Non-pigmented ciliary epithelial cell (primary cell): ENCODE measurements at places on chromosomes 3 and 15.

DNA sequence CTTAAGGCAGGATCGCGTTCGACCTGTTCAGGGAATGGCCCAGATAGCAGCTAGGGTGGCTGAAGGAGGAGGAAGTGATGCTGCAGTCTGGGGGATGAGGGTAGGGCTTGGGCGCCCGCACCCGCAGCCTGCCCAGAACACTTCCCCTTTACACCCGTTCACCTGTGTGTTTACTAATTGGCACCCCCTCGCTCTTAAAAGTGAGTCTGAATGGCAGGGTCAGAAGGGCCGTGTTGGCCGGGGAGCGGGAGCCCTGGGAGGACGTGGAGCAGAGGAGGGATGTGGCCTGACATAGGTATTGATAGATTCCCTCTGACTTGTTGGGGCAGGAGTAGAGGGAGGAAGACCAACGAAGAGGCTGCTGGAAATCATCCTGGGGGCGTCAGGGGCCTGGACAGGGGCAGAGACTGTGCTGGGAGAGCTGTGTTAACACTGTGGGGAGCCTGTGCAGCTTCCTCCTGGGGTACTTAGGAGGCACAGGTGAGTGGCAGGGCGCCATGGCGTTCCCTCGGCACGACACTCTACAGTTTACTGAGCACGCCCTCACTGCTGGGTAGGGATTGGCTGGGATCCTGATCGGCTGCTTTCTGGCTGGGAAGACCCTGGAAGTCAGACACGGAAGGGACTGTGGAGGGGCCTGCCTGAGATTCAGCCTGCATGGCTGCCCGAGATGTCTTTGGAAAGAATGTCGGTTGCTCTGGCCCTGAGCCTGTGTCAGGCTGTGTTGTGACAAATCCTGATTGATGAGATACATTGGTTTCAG, 51.7 kb downstream of the SLC6A6 start:
- DNase-seq, result no peak

- no peak for DNase-seq
These were observed 1.1 kb downstream of the ITPR1 start for GRCh38 chr3:4493941-4494894.

- DNase-seq, result no peak
These were observed 4.6 kb downstream of the MYH15 start for GRCh38 chr3:108505811-108506210.

DNA sequence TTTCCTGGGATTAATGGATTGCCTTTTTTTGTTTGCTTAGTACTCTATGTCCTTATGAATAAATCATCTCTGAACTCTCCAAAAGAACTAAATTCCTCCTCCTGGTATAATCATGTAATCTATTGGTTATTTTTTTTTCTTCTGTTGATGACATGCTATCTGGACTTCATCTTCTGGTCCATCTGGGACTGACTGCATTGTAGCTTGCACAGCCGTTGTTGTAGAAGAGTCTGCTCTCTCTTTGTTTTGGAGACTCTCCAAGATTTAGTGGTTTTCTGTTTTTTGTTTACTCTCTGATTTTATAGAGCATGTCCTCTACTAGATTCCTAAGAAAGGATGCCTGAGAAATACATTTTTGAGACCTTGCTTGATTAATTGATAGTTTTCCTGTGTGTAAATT, 19.1 kb downstream of the IREB2 start:
- peak; percentile 35 for DNase-seq

DNA sequence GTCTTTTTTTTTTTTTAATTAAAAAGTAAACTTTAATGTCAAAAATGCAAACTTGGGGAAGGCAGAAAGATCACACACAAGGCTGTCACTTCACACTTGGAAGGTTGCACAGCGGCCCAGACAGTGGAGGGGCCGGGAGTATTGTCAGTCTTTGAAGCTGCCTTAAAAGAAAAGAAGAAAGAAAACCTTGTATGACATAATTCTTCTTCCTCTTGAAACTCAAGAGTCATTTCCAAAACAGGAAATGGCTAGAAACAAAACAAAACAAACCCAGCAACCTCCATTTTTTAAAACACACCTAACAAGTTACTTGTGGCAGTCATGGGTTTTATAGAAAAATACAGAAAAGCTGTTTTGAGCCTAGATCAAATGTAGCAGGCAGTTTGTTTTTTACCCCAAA, 68.1 kb upstream of the MAGI1 start:
- DNase-seq, result no peak

DNA sequence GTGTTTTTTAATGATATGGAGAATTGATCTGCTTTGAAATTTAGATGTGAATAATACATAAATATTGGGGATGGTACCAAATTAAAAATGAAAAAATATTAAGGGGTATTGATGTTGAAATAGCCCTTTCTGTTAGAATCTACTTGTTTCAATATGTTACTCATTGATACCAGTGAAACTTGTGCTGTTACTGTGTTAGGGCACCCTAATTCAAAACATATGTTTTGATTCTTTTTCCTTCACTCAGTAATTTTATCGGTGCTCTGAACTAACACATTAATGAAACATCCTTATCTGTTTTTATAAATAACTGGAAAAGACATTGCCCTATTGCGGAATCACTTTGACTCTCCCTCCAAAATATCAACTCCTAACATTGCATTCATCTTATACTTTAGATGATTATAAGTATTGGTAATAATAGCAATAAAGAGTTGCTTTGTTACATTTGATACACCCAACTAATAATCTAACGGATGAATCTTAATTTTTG, 52.0 kb upstream of the CCNB2 start:
- DNase-seq, result no peak

DNA sequence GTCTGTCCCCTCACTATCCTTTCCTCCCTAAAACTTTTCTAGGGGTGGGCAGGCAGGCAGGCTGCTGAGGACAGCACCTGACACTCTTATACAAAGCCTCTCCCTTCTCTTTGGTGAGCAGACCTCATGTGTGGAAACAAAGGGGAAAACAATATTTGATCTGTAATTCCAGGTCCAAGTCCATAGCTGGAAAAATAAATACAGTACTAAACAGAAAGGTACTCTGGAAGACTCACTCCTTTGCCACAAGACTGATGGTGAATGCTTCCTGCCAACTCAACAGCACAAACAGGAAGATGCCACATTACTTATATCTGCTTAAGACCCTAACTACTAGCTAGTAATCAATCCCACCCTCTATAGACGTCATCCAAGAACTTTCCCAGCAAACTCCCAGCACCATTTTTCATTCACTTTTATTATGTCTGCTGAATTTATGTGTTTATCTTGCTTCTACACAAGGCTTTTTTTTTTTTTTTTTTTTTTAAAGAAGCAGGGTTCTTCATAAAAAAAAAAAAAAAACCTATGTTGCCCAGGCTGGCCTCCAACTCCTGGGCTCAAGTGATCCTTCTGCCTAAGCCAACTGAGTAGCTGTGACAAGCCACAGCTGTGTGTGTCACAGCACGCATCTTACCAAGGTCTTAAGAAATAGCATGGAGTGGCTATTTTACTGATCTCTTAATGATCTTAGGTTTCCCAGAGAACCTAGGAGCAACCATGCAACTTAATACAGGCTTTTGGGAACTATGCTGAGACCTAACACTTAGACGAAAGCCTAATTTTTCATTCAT, 44.2 kb upstream of the CSPG5 start:
- no peak for DNase-seq

DNA sequence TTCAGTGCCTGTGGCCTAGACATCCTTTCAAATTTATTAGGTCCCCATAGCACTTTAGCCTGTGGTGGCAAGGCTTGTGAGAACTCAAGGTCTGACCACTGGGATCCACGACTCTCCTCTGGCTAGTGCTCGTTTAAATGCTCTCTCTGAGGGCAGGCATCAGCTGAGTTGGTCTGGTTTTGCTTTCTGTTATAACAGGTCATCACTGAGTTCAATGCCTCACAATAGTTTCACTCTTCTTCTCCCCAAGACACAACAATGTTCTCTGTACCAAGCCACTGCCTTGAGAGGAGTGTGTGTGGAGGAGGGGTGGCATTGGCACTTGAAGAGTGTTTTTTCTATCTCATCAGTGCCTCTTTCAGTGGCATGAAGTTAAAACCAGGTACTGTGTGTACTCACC, 7.6 kb downstream of the OR5K4 start:
- no peak for DNase-seq

DNA sequence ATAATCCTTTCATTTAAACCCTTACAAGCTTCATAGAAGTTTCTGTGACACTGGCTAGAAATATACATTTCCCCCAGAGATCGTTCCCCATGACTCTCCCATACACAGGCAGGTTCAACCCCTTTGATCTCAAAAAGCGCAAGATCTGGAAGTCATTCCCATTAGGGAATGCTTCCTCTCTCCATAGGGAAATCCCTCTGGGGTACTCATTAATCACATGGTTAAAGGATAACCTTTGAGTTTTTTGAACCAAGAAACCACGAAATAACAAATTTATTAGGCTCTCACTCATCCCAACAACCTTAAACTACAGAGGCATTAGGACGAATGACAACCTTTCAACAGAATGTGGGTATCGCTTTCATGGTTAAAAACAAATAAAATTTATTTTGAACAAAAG, 211.9 kb upstream of the PRICKLE2 start:
- no peak for DNase-seq

- DNase-seq, result no peak
These were observed 6.3 kb upstream of the CTSH start for GRCh38 chr15:78950902-78951840.

DNA sequence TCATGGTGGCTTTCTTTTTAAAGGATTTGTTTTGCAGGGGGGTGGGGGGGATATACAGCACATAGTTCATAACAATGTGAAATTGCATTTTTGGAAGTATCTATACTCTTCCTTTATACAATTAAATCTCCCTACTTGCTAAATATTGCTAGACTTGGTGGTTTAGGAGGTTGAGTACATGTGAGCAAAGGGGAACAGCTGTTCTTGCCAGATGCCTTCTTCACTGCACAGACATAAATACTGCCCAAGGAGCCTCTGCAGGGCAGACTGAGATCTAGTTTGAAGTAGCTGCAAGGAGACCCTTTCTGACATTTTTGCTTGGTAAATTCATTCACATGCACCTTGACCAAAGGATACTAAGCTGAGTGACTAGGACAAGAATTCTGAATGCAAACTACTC, 228.6 kb upstream of the IL12A start:
- DNase-seq, result no peak

- DNase-seq, result no peak
These were observed 3.8 kb upstream of the LARP6 start for GRCh38 chr15:70857562-70858285.
